Activated T-helper 17 cell treated with anti-CD3 and anti-CD28 coated beads, Interleukin-2, amount 50 U/mL, for 72 hours (primary cell): ENCODE measurements at places on chromosomes 6 and 20.

DNA sequence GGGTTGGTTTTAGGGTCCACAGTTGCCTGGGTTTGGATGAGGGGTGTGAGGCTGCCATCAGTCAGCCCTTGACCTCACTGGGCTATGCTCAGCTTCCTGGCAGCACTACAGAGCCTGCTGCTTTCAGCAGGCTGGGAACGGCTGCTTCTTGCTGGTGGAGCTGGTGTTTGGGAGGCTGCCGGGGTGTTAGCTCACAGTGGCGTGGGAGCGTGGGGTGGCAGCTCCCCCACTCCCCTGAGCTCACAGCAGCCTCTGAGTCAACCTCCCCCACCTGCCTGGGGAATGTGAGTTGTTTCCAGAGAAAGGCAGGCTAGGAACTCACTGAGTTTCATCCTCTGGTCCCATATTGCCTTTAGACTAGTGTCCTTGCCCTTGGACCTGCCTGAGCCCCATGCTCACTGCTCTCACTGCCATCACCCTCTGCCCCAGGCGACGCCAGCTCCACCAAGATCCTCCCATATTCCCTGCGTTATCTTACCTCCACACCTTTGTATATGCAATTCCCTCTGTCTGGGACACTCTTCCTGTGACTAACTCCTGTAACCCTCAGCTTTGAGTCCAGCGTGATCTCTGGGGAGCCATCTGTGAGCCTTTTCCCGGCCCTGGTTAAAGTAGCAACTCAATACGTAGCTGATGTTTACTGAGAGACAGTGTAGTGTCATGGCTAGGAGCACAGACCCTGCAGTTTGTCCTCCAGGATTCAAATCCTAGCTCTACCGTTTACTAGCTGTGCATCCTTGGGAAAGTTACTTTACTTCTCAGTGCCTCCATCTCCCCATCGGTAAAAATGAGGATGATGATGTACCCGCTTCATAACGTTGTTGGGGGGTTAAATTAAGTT, 34.8 kb downstream of the PPP1R16B start:
- peak; percentile 42 for ATAC-seq

- no peak for ATAC-seq
Observed at GRCh38 chr6:89793586-89793985, 26.0 kb downstream of the MDN1 start.

DNA sequence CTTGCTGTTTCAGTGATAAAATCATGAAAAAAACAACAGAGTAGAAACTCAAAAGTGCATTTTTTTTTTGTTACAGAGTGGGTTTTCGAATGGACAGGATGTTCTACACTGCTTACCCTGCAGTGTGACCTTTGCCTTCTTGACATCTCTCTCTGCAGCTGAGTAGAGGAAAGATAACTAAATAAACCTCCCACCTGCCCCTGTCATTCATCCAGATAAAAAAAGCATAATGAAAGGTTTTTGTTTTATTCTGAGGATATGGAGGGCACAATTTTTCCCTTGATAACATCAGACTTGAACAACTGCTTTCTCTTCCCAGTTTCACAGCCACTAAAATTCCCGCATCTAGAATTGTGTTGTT, 193.6 kb upstream of the FOXQ1 start:
- no peak for ATAC-seq

GRCh38 chr20:35541118-35541782, 628 bp upstream of the ERGIC3 start:
- ATAC-seq: no peak

DNA sequence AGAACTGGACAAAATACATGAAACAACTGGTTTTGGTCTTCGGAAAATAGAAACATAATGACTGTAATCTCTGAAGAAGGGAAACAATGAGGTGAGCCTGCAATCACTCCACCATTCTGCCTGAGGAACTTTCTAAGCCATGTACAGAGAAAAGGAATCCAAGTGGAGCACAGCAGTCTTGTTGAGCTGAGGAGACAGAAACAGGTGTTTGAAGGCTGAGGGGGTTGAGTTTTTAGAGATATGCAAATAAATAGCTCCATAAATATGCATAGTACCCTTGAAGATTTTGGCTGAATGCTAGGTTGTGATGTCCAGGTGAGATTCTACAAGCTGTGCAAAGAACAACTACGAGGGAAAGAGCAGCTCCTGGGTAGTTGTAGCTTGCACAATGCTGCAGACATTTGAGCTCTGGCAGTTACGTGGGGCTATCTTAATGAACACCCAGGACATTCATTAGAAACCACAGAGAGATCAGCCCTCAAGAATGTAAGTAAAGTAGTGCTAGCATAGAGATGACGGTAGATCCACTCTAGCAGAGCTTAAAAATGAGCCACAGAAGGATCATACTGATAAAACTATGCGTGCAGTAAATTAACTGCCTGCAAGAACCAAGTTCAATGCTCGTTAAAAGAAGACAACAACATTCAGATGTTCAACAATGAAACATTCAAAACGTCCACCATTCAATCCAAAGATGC, 24.3 kb downstream of the TUBB2B start:
- ATAC-seq: no peak

DNA sequence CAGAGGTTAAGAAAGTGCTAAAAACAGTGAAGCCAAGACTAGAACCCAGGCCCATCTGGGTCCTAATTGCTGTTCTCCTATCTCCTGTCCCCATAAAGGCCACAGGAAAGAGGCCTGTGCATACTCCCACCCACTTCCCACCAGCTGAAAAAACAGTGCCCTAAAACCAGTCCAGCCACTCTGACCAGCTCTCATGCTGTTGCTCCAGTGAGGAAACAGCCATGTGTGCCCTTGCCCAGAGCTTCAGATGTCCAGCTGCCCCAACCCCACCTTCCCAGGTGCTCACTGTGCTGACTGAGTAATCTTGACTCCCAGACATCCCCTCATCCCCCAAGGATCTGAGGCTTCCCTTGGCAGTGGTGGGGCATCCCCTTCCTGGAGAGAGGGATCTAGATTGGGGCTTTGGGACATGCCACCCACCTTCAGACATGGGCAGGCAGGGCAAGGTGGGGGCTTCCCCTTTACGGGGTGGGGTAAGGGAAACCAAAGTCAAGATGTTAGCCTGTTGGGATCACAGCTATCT, 28.7 kb downstream of the KCNK5 start:
- ATAC-seq: no peak

DNA sequence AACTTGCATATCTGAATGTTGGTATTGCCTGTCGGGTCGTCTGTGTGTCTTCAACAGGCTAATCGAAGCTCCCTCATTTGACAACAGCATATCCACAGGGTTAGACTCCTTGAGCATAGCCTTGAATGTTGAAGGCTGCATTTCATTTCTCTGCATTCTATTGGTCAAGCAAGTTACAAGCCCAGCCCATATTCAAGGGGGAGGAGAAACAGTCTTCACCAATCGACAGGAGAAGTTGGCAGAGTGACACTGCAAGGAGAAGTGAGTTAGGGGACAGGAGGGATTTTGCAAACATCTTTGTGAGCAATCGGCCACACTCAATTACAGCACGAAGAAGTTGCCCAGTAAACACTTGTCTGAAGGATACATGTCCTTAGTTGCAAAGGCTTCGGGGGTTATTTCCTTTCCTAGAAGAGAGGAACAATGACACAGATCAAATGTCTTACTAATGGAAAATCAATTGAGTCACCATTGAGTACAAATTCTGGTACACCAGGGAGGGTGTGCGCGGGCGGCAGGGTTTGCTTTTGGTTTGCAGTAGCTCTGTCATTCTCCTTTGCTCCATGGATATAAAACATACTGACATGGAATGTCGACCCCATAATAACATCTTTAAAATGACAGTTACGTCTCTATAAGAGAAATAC, 60.6 kb upstream of the NT5E start:
- ATAC-seq: peak; percentile 78

GRCh38 chr6:45432977-45433376, 55.2 kb upstream of the SUPT3H start:
- peak; percentile 19 for ATAC-seq

GRCh38 chr6:42162384-42162783, 10.8 kb upstream of the GUCA1A start:
- ATAC-seq: no peak

DNA sequence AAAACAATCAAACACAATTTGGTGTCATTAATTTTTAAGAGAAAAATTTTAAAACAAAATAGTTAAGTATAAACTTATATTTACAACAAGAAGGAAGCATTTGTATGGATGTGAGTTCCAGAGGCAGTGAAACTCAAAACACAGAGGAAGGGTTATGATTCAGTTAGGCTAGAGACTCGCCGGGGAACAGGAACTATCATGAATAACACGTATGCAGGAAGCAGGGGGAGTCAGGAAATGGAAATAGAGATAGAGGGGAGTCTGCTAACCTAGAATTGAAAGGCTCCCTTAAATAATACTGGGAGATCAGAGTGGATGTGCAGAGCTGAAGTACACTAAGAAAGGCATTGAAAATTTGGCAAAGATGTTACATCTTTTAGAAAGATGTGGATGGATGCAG, 14.2 kb upstream of the HLA-DRB1 start:
- ATAC-seq: no peak

DNA sequence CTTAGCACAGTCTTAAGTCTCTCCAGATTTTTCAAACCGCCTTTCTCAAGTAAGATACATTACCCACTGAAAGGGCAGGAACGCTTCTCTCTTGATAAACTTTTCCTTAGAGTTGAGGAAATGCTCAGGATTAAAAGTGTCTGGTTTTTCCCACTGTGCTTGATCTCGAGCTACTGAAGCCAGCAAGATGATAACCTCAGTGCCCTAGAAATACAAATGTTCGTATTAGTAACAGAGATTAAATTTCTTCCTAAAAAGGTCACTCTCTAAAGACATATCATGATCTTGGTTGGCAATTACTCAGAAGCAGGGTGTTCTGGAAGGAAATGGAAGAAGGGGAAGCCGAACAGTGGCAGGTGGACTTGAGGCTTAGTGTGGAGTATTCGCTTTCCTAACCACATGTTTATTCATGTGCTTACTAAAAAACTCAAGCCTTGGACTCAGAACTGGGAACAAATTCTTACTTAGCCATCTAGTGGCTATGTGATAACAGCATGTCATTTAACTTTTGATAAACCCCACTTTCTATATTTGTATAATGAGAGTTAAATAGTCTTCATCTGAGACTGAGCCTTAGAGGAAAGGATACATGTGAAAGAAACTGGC, 20.1 kb downstream of the C6orf141 start:
- ATAC-seq: no peak

DNA sequence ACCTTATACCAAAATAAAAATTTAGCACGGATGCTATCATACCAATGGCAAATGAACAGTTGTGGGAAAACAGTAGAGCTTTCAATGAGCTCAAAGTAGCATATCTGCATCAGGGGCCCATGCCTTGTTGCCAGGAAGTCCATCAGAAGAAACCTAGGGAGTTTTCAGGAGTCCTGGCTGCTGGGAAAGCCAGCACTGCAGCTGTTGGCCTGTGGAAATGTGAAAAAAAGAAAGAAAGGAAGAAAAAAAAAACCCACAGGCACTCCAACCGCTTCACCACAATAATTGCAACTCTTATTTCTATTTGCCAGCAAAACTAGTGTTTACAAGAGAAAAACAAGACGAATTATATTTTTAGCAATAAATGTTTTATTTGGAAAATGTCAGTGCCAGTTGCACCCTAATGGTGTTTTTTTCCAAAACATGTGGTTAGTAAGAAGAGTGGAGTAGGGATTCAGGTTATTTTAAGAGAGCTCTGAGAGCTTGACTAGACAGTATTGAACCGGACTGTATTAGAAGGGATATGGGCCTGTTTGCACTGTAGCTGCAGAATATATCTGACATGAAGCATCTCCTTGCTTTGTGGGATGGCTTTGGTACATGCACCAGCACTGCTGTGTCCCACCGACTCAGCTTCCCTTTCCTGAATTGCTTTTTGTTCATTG, 137.3 kb downstream of the CCDC170 start:
- no peak for ATAC-seq

DNA sequence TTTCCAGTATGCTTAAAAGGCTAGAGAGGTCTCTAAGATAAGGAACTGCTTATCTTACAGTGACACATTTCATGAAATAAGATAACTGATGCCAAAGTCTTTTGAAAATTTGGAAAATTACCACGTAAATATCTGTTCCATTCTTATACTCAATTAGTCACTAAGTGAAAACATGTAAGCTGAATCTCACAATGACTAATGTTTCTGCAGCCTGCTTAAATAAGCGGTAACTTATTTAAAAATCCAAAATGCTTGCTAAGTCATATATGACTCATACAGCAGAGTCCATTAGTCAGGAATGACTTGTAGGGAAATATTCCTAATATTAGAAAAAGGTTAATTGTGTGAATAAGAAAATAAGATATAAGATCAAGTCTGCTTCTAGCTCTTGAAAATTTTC, 27.8 kb upstream of the LGSN start:
- peak; percentile 19 for ATAC-seq

DNA sequence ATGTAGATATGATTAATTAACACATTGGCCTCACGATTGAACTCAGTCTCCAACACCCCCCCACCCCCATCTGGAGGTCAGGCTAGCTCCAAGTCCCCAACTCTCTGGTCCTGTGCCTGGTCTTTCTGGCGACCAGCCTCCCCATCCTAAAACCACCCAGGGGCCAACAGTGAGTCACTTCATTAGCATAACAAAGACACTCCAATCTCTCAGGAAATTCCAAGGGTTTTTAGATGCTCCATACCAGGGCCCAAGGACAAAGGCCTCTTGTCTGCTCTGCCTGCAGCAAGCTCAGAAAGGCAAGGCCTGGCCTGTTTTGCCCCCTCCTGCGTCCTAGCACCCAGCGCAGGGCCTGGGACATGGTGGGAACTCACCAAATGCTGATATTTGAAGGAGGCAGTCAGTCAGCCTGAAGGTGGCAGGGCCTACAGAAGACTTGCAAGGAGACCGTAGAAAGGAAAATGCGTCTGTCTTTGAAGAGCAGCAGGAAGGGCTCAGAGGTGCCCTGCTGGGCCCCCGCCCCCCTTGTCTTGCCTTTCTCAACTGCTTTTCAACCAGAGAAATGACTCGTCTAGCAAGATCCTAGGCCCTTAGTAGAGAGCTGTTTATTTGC, 184.7 kb downstream of the CDH4 start:
- ATAC-seq: no peak

GRCh38 chr6:62324834-62325233, 38.8 kb upstream of the KHDRBS2 start:
- ATAC-seq: no peak

DNA sequence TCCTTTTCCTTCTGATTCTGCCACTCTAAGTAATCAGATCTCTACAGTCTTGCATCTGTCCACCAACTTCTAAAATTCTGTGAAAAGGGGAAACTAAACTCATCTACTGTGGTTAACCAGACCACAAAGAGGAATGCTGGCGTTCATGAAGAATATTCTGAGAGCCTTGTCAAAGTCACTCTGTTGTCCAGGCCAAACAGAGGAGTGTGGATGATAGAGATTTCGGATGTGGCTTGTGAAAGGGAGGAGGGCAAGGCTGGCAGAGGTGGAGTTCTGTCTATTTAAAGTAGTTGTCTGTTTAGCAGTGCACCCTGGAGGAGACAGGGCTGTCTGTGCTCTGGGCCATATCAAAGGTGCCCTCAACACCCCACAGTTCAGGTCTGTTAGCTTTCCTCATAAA, 33.9 kb downstream of the CCN2 start:
- peak; percentile 57 for ATAC-seq

- ATAC-seq: no peak
Observed at GRCh38 chr20:23434521-23435313, 4.8 kb upstream of the CSTL1 start.
